Renal pelvis (tissue), 12 donors: ENCODE measurements at places on chromosomes 11 and 22.

GRCh38 chr22:37012262-37012904, 6.9 kb downstream of the TST start:
- no peak for DNase-seq

GRCh38 chr22:17149076-17149815, 9.8 kb downstream of the HDHD5 start:
- DNase-seq = no peak

- DNase-seq = peak; percentile 50
These were observed 482 bp downstream of the DDX17 start for GRCh38 chr22:38505541-38506117.

DNA sequence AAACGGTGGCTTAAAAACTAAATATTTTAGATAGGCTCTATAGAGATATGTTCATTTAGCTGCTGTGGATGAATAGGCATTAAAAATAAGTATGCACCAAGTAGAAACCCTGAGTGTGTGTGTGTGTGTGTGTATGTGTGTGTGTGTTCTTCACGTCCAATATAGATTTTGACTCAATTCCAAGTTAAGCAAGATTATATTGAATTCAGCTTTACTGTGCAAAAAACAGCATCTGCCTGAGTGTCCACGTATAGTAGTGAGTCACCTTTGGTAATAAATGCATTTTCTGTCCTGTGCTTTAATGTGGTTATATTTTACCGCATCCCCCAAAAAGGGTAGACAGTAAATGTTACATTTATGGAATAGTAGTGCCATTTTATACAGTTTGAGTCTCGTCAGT, 71.2 kb downstream of the PDHX start:
- DNase-seq = no peak

DNA sequence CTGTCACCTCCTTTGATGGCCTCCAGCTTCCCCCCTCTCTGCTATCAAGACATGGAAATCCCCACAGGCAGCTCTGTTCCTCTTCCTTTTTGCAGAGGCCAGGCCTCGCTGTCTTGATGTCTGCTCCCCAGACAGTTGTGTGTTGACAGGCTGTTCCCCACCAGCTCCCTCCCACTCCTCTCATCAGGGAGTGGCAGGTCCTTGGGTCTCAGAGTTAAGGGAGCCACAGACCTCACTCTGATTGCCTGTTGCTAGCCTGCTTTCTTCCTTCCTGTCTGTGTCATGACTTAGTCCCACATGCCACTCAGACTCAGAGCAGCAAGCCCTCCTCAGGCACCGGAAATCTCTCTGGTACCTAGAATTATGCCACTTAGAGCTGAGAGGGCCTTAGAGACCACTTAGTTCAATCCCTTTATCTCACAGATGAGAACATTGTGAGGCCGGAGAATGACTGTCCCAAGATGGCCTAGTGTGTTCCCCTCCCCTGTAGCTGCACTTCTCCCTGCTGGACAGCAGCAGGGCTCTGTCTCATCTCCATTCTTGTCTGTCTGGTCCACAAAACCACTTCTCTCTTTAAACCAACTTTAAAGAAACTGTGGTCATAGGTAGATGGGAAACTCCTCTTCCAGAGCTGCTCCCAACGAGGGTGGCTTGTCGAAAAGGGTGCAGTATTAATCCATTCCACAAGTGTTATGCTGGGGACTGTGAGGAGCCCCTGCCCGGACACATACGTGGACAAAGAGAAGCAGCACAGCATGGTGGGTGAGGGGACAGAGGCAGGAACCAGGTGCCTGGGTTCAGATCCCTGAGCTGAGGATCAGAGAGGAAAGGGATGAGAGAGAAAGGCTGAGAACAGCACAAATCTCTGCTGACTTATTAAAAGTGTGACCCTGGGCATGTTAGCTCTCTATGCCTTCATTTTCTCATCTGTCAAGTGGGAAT, 4.2 kb downstream of the AMPD3 start:
- no peak for DNase-seq

- no peak for DNase-seq
These were observed 65.7 kb upstream of the AMOTL1 start for GRCh38 chr11:94702481-94702880.

DNA sequence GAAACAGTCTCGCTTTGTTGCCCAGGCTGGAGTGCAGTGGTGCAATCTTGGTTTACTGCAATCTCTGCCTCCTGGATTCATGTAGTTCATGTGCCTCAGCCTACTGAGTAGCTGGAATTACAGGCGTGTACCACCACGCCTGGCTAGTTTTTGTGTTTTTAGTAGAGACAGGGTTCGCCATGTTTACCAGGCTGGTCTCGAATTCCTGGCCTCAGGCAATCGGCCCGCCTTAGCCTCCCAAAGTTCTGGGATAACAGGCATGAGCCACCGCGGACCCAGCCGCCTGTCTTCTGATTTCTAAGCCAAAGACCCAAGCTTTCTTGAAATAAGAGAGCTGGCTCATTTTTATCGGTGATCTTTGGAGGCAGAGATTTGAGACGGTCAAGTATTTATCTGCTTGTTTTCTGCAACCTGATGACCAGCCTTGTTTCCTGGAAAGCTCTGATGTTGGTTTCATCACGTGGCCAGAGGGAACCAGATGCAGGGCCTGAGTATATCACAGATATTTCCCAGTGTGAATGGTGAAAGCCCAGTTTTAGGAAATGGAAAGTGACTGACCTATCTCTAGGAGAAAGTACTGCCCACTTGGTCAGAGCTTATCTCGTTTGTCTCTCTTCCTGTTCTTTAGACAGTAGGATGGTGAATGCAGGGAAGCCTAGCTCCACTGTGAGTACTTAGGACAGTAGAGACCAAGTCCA, 5.7 kb upstream of the SIDT2 start:
- DNase-seq = peak; percentile 52

DNA sequence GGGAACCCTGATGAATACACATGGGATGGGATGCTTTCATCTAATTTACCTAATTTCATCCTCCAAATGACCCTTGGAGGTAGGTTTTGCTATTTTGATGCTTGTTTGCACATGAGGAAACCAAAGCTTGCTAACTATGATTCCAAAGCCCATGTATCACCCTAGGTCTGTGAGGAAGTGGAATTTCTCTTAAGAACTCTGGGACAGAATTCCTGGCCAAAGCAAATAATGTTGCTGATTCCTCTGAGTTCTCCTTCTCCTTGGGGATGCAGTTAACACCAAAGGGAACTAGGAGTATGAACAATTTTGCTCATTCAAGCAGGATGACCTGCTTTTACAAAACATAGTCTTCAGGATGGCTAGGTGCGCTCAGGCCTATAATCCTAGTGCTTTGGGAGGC, 80.0 kb downstream of the KCNC1 start:
- DNase-seq = no peak

GRCh38 chr11:42422090-42422489, 889.7 kb upstream of the API5 start:
- no peak for DNase-seq

DNA sequence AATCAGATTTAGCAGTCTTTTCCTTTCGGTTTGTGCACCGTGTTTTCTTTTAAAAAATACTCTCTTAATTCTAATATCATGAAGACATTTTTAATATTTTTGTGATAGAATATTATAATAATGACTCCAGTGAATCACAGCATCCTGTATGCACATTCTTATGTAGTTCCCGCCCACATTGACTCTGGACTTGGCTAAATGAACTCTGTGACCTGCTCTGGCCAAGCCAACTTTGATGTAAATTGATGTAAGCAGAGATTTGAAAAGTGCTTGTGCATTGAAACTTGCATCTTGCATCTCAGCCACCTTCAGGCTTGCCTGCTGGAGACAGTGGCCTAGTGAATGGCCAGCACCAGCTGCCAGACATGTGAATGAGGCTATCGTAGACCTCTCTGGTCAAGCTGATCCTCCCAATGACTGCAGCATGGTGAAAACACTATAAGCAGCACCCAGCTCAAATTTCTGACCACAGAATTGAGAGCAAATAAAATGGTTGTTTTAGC, 29.2 kb upstream of the PGM2L1 start:
- DNase-seq = no peak

GRCh38 chr11:40337118-40337517, 1122.3 kb downstream of the LRRC4C start:
- DNase-seq = no peak

DNA sequence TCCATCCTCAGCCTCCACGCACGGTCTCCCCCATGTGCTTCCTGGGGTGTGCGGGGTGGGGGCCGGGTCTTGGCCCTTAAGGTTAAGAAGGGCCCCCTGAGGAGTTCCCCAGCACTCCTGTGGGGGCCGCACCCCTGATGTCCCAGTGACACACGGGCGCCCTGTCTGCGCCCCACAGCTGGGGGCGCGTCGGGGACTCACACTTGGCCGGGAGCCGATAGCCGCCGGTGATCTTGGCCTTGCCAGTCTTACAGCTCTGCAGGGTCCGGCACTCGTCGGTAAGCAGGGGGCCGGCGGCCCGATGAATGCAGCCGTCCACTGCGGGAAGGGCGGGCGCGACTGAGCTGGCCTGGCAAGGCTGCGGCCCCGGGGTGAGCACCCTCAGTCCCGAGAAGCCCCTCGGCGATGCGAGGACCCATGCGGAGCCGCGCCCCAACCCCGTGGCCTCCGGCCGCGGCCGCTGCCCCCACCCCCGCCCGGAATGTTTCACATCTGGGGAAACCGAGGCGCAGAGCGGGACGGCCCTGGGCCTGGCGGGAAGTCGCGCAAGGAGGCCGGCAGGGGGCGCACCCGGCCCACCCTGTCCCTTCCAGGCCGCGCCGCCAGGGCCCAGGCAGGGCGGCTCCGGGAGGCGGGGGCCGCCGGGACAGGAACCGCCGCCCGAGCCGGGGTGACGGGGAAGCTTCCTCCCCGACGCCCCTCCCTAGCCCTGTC, 13.9 kb downstream of the OTUB1 start:
- no peak for DNase-seq

- no peak for DNase-seq
These were observed 8.3 kb upstream of the SCGB1D2 start for GRCh38 chr11:62233730-62234129.

GRCh38 chr11:1039481-1040427, 3.2 kb upstream of the MUC6 start:
- no peak for DNase-seq

GRCh38 chr11:114226356-114226755, 69.8 kb upstream of the NNMT start:
- DNase-seq = no peak

- peak; percentile 58 for DNase-seq
These were observed 134.0 kb downstream of the FAM76B start for GRCh38 chr11:95655536-95655935.

GRCh38 chr22:43948836-43949406, 6.3 kb upstream of the SAMM50 start:
- DNase-seq = no peak

- DNase-seq = no peak
These were observed 704.0 kb downstream of the BRD1 start for GRCh38 chr22:49123621-49124192.

GRCh38 chr22:17120711-17121232, 388 bp downstream of the TMEM121B start:
- DNase-seq = no peak

- DNase-seq = no peak
These were observed 247.6 kb upstream of the TBCEL start for GRCh38 chr11:120775986-120776951.

- DNase-seq = no peak
These were observed 49.4 kb downstream of the CLMP start for GRCh38 chr11:123145661-123146060.

GRCh38 chr11:1647901-1648652, 18.5 kb downstream of the KRTAP5-5 start:
- no peak for DNase-seq

DNA sequence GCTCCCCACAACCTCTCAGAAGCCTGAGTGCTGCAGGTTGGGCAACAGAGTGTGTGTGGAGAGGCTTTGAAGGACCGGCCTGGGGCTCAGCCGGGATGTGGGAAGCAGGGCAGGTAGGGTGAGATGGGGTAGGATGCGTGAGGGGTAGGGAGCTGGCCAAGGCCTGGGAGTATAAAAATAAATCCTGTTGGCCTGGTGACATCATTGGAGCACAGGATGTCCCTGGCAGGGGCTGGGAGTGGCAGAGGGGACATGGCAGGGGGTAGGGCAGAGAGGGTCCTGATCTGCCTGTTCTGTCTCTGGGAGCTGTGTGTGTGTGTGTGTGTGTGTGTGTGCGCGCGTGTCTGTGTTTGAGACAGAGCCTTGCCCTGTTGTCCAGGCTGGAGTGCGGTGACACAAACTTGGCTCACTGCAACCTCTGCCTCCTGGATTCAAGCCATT, 28.6 kb downstream of the TEF start:
- DNase-seq = no peak

GRCh38 chr11:129117595-129118350, 74.4 kb downstream of the ARHGAP32 start:
- DNase-seq = peak; percentile 67

GRCh38 chr11:44766972-44767278, 40.2 kb downstream of the TSPAN18 start:
- DNase-seq = no peak

DNA sequence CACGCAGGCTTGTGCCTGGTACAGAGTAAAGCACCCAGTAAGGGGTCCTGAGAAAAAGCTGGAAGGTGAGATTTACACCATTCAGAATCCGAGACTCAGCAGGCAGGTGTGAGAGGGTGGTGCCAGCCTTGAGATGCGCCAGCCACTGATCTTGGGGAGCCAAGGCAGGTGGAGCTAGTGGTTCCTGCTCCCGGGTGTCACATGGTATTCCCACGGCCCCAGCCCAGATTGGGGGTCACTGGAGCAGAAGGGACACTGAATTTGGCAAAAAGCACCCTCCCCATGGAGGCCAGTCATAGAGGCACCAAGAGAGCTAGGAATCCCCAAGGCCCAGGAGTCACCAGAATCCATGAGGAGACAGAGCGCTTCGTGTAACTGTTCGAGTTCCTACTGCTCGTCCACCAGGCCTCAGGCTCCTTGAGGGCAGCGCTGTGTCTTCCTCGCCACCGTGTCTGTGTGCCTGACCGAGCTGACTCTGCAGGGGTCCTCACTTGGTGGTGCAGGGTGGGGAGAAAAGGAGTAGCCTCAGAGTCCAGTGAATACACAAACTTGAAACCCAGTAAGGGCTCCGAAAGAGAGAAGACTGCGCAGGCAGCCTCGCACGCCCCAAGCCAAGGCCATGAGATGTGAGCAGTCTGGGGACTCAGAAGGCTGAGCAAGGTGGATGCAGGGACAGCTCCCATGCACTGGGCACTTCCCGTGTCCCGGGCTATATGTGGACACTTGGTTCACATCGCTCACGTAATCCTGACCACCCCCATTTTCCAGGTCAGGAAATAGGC, 28.2 kb downstream of the TOM1 start:
- DNase-seq = no peak

GRCh38 chr11:100434821-100435641, 252.1 kb upstream of the ARHGAP42 start:
- DNase-seq = no peak

DNA sequence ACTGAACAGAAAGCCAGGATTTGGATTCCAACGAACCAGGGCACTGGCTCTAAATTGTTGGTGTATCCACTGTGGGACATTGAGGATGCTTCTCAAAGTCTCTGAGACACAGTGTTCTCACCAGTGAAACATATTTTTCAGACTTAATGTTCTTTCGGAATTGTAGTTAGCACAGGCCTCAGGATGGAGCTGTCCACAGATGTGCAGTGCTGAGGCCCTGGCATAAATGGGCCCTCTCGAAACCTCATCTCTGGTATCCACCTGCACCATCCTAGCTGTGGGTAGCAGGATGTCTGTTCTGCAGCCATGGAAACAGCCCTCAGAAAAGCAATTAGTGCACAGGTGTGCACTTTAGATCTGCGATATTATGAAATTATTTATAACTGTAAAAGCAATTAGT, 656.8 kb downstream of the TBC1D22A start:
- DNase-seq = peak; percentile 14

- no peak for DNase-seq
These were observed 37.6 kb downstream of the PITPNB start for GRCh38 chr22:27881421-27881820.
